Stimulated activated CD4-positive, alpha-beta T cell treated with anti-CD3 and anti-CD28 coated beads, TNF-alpha, amount 100 ng/mL, for 24 hours (primary cell): ENCODE measurements at places on chromosomes 4 and X.

- DNase-seq, result no peak
These were observed 72.6 kb downstream of the DMD start for GRCh38 chrX:33138677-33139249.

GRCh38 chrX:123422875-123423274 is 238.8 kb downstream of the GRIA3 start:
- DNase-seq, result no peak

DNA sequence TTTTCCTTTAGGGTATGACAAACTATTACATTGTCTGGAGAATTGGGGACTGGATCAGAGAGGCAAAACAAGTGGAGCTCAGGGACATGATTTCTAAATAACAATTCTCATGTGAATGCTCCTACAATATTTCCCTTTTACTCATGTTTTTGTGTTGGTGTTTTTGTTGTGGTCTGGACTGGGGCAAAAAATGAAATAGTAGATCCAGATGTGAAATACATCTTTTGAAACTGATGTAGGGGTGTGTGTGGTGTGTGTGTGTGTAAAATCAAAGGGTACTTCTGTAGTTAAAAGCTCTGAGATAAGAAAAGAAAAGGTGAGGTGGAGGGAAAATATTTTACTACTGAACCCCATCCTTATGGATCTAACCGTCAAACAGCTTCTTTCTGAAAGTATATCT is 188.4 kb upstream of the RPL34 start:
- no peak for DNase-seq

DNA sequence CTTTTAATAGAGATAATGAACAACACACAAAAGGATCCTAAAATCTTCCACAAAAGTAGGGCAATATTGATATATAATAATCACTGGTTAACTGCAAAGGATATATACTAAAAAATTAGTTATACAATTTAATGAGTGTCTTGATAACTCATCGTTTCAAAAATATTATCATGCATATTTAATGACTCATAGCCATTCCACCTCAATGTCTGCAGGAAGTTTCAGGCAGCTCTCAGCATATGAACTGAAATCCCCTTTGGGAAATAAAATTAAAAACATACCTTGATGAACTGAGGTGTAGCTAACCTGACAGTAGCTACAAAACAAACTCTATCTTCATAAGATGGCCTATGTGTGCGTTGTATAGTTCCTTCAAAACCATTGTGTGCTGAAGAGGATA is 62.9 kb downstream of the TMEM165 start:
- no peak for DNase-seq

DNA sequence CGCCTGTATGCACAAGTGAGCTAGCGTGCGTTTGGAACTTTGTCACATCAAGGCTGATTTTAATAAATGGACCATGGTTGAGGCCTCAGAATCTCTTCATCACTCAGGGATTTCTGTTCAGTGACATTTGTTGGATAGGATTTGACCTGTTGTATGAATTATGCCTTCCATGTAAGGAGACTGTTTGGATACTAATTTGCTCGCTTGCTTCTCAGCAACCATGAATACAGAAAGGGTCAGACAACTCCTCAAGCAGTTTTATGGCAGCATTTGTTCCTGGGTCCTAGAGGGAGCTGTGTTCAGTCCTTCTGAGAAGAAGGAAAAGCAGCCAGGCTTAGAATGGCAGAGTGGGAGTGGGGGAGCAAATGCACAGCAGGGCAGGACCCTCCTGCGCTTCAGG is 269.7 kb upstream of the LCORL start:
- DNase-seq, result no peak

- no peak for DNase-seq
These were observed 18.8 kb downstream of the ATP1B4 start for GRCh38 chrX:120380699-120381098.

GRCh38 chr4:172946503-172946902 is 222.1 kb upstream of the GALNT7 start:
- DNase-seq, result no peak

DNA sequence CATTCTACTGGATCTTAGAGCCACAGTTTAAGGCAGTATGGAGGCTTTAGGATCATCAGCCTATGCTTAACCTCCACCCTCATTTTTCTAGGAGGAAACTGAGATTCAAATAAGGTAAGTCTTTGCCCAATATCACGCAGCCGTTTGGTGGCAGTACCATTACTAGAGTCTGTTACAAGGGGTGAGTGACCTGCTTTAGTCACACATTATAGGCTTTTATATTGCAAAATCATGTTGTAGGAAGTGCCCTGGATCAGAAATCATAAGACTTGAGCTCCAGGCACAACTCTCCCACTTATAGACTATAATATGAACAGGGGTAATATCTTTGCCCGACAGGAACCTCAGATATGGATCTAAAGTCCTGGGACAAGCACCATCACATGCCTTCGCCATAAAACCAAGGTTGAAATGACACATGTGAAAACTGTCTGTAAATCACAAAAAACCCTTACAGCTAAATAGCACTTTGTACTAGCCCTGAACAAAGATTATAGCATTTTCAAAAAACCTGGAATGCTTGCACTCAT is 19.2 kb downstream of the HPSE start:
- no peak for DNase-seq

GRCh38 chr4:157014621-157015591 is 43.3 kb upstream of the PDGFC start:
- DNase-seq, result no peak

DNA sequence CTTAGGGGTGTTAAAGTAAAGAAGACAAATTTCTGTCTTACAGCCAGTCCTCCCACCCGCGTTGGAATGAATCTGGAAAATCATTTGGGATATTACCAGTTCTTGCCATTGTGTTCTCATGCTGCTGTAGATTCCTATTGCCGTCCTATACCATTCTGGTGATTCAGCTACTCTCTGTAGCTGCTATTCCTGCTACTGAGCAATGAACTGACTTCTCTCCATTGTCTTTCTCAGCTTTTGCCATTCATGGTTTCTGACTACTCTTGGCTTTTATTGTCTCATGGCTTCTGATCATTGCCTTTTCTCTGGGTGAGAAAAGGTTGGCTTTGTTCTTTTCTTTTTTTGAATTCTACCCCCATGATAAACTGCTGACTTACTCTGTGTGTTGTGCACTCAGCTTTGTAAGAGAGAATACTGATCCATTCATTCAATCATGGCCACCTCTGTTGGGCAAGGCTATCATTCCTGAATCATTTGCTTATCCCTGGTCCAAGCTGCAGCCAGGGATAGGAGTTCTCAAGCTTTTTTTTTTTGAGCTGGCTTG is 27.7 kb upstream of the METAP1 start:
- no peak for DNase-seq

DNA sequence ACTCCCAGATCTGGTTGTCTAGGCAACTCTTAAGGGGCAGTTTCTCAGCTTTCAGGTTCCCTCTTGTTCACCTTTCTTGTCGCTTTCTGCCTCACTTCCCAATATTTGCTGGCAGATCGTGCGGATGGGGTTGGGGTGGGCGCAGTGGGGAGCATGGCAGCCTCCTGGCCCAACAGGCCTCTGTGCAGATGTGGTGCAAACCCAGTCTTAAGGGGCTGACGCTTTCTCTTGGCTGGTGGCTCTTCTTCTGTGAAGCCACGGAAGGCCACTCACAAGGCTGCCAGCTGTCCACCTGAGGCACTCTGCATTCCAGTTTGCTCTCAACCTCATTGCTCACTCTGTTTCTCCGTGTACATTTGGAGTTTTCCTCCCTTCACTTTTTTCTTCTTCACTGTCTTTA is 61.7 kb downstream of the NBDY start:
- no peak for DNase-seq

DNA sequence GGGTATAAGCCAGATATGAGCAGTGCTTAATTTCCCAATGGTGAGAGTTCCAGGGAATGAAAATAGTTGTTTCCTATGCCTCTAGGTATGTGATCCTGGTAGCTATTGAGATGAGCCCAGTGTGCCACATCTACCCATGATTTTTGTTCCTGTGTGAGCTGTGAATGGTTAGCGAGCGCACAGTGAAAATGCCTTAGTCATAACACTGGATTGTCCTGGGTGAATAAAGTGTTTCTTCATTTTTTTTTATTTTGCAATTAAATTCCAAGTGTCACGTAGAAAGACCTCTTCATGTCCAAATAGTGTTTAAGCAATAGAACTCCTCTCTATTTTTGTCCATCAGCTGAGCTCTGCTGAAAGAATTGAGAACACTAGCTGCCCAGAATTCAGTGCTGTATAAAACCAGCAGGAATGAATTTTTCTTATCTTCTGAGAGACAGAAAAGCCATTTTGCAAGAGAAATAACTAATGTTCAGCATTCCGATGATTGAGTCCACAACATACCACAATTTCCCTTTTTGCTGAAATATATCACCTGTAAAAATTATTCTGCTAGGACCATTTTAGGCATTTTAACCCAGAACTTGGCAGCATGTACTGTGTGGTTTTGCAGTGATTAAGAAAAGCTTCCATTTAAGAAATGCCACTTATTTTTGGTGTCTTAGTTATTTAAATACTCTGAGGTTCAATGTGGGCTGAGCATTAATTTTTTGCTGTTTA is 5.6 kb downstream of the MAOA start:
- no peak for DNase-seq

- no peak for DNase-seq
These were observed 38.8 kb downstream of the MSN start for GRCh38 chrX:65706041-65706828.

DNA sequence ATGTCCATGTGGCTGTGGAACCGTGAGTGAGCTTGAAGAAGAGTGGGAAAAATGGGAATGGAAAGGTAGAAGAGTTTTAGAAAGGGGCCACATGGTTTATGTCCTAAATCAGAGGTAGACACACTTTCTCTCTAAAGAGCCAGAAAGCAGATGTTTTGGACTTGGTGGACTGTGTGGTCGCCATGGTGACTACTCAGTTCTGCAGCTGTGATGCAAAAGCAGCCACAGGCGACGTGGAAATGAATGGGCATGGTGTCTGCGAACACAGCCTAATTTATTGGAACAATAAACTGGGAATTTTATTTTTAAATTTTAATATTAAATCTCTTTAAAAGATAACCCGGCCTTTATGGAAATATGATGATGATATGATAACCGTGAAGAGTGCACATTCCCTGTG is 386.0 kb upstream of the FAT1 start:
- no peak for DNase-seq

GRCh38 chrX:15838017-15838416 is 16.6 kb downstream of the AP1S2 start:
- DNase-seq, result no peak

- DNase-seq, result no peak
These were observed 7.4 kb downstream of the BDH2 start for GRCh38 chr4:103092245-103092644.

GRCh38 chr4:75434105-75434504 is 80.1 kb downstream of the RCHY1 start:
- no peak for DNase-seq

GRCh38 chr4:89419111-89419695 is 111.6 kb upstream of the GPRIN3 start:
- DNase-seq, result no peak

- no peak for DNase-seq
These were observed 91.4 kb downstream of the STK32B start for GRCh38 chr4:5142726-5143125.

- no peak for DNase-seq
These were observed 160.4 kb upstream of the GPR101 start for GRCh38 chrX:137194164-137194563.

- DNase-seq, result no peak
These were observed 158.0 kb downstream of the REPS2 start for GRCh38 chrX:17104433-17104832.

GRCh38 chr4:163090997-163091684 is 75.5 kb downstream of the NAF1 start:
- DNase-seq, result no peak

- no peak for DNase-seq
These were observed 803.6 kb downstream of the GLUD2 start for GRCh38 chrX:121851033-121851432.

DNA sequence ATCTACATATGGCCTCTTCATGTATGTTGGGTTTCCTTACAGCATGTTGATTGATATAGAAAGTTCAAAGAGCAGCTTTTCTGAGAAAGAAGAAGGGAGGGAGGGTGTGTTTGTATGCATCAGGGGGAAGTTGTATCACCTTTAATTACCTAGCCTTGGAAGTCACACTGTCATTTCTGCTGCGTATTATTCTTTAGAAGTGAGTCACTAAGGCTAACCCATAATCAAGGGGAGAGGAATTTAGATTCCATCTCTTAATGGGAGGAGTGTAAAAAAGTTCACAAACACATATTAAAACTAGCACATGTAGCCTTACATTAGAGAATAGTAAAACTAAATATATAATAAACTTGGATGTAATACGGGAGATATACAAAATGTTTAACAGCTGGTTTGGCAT is 86.5 kb upstream of the CBLL2 start:
- DNase-seq, result no peak

GRCh38 chr4:118032691-118033090 is 1.6 kb upstream of the NDST3 start:
- no peak for DNase-seq

- no peak for DNase-seq
These were observed 25.9 kb upstream of the SMARCAD1 start for GRCh38 chr4:94181815-94182214.

DNA sequence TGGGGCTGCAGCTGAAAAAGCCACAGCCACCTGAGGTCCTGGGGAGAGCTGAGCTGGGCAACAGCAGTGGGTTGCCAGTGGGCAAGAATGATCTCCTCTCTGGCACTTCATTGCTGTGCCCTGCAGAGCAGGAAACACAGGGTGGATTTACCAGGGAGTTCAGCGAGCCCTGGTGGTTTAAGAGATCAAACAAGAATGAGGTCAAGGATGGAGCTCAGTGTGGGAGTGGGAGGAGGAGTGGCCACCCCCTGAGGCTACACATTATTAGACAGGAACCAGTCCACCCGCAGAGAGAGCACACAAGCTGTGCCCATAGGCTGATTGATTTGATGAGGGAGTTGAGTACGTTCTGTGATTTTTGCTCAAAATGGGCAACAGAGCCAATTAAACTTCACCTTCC is 47.3 kb downstream of the FRMPD3 start:
- DNase-seq, result no peak

- no peak for DNase-seq
These were observed 6.4 kb downstream of the SCML2 start for GRCh38 chrX:18348047-18348446.

DNA sequence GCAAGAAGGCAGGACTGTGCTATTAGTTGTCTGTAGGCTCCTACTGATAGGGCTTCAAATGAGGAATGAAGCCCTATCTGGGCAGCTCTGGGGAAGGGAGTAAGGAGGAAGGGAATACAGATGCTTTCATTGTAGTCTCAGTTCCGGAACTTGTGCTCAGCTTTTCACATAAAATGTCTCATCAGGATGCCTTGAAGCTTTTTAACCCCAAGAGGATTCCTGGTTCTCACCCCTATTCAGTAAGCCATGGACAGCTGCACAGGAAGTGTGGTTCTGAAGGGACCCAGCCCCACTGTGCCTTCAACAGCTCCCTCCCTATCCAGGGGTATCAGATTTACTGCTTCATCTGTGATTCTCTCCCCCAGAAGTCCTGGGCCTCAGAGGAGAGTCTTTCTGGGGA is 5.0 kb downstream of the ARMCX5 start:
- no peak for DNase-seq

GRCh38 chr4:145481164-145481941 is at the start of gene SMAD1:
Gene SMAD1, plus strand, starts transcription at chr4:145481853. Its CDS starts 32,761 bp downstream, at chr4:145514614.
- no peak for DNase-seq

GRCh38 chr4:11038926-11039325 is 354.4 kb upstream of the CLNK start:
- DNase-seq, result no peak

- DNase-seq, result no peak
These were observed 87.8 kb upstream of the FAM241A start for GRCh38 chr4:112057470-112057869.

GRCh38 chr4:164613256-164613655 is 140.7 kb upstream of the SMIM31 start:
- DNase-seq, result no peak

GRCh38 chr4:109295081-109295480 is 7.4 kb downstream of the COL25A1 start:
- DNase-seq, result no peak
